Fibroblast of villous mesenchyme (primary cell): ENCODE measurements at places on chromosomes 4 and X.

DNA sequence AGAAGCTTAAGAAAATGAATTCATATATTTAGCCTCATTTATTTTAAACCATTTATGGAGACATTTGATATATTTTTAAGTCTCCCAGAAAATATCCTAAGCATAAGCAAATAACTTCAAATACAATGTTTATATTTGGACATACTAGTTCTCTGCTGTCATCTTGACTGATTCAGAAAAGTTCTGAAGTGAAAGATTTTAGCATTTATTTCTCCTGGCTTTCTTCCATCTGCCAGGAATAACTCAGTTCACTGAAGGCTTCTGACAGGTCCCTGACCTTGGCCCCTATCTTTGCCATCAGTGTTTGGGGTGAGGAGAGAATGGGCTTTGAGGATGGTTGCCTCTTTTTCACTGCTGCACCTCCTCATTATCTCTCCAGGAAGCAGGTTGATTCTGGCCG is 115.7 kb downstream of the SLIT2 start:
- DNase-seq = no peak

GRCh38 chrX:84046403-84046984 is 141.5 kb downstream of the RPS6KA6 start:
- peak; percentile 14 for DNase-seq

GRCh38 chr4:72909461-72909860 is 160.1 kb downstream of the COX18 start:
- DNase-seq = peak; percentile 13

DNA sequence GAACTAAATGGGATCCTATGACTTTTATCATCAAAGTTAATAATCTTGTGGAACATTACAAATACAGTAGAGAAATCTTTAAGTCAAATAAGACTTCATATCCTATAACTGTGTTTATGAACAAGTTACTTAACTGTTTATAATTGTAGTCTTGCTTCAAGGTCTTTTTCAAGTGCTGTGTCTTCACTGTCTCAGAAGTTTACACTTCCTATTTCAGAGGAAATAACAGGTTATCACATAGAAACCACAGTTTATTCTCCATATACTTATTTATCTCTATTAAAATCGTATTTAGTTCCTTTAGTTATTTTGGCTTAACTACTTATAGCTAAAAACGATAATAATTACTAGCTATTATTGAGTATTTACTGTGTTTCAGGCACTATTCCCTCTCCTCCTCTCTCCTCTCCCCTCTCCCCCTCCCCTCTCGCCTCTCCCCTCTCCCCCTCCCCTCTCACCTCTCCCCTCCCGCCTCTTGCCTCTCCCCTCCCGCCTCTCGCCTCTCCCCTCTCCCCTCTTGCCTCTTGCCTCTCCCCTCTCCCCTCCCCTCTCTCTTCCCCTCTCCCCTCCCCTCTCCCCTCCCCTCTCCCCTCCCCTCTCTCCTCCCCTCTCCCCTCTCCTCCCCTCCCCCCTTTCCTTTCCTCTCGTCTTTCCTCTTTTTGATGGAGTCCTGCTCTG is 63.7 kb downstream of the RBPJ start:
- no peak for DNase-seq

DNA sequence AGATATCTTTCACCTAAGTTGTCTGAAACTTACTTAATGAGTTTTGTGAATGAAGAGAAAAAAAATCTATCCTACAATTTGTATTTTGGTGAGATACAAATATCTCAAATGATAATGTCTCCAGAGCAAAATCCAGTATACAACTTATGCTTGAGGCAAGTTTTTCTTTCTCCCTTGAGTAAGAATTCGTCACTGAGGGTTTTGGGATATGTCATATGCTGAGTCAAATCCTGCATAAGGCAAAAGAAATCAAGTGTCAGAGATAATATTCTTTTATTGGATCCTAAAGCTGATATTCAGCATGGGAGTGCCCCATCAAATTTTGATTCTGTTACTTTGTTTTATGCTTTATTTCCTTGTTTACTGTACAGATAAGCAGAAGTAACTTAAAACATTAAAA is 1308.6 kb downstream of the ARAP2 start:
- no peak for DNase-seq

- peak; percentile 77 for DNase-seq
These were observed 3.8 kb upstream of the PITX2 start for GRCh38 chr4:110626532-110627153.

DNA sequence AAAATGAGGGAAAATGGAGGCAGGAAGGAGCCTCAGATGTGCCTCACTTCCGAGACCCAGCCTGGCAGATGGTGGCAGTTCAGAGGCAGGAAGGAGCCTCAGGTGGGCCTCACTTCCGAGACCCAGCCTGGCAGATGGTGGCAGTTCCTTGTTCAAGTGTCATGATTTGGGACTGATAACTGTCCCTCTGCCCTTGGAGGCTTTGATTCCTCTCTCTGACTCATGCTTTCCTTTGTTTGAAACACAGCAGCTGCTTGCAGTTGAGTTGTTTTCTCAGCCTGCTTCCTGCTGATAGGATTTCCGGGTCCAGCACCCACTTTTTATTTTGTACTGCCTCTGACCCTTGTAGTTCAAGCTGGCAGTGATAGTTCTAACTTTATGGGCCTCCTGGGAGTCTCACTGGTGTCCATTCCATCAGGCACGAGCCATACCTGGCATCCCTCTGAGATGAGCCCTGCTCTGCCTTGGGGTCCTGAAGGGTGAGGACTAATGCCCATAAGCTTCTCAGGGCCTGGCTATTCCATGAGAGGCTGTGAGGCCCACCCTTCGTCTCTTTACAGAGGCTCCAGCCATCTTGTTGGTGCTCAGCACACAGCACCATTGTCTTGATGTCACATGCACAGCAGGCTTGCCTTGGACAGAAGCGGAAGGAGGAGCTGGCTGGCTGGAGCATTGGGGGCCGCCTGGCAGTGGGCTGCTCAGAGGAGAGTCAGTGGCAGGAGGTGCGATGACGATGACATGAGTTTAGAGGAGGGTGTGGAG is 13.0 kb downstream of the RGS12 start:
- DNase-seq = no peak

GRCh38 chrX:149472625-149473024 is 32.5 kb downstream of the IDS start:
- no peak for DNase-seq

- DNase-seq = no peak
These were observed 7.2 kb downstream of the PCDH7 start for GRCh38 chr4:30727409-30727808.

DNA sequence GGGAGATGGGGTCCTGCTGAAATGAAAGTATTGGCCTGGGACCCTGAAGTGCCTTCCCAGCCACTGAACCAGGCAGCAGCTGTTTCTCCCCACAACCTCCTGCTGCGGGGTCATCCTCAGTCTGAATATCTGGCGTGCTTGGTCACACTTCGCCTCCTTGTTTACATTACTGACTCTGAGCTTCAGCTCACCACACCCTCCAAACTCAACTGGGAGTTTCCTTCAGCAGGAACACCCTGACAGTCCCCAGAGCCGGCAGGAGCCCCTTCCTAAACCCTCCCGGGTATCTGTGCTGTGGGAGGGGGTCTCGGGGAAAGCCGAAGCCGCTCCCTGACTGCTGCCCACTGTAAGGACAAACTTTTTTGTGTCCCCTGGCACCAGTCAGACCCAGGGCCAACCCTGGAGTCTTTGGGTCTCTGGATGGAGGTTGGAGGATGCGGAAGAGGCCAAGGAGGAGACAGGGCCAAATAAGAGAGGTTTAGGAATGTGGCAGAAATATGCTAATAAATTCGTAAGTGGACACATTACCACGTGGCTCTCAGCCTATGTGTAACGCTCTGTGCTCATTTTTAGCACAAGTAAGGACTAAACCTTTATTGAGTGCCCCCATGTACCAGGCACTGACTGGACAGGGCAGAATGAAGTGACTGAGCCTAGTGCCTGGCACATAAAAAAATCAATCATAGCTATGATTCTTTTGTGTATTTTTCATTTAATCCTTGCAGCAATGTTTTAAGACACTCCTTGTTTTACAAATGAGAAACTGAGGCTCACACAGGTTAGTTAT is 20.7 kb downstream of the FHDC1 start:
- DNase-seq = peak; percentile 75

DNA sequence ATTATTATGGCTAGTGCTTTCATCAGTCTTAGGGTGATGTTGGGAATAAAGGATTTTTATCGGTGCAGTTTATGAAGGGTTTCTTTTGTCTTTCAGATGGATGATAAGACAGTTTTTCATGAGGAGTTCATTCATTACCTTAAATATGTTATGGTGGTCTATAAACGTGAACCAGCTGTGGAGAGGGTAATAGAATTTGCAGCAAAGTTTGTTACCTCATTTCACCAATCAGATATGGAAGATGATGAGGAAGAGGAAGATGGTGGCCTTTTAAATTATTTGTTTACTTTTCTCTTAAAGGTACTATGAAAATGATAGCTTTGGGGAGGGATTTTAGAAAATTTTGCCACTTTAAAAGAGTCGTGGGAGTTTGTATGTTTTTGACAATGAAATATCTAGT is 1.3 kb downstream of the NCAPG start:
- no peak for DNase-seq

DNA sequence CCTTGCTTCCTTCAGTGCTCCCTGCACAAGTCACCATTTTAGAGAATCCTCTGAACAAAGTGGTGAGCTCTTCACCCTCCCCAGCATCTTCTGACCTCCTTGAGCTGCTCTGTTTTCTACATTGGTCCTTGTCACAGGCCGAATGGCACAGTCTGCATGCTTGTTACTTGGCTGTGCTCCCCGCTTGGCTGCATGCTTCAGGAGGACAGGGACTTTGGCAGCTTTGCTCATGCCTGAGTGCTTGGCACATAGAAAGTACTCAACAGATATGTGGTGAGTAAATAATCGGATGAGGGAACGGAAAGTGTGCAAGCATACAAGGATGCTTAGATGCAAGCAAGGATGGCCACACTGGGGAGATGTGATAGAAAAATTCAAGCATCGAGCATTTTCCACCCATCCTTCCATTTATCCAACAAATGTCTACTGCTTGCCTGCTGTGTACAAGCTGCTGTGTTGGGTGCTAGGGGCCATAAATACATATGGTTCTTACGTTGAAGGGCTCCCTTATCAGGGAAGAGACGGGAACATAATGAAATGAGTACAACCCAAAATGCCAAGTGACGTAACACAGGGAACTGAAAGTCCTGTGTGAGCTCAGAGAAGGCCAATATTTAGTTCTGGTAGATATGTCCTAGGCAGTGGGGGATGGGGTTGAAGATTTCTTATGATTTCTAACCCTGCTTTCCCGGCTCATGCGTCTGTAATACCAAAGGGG is 31.2 kb downstream of the SLC2A9 start:
- DNase-seq = no peak

GRCh38 chrX:97867266-97867665 is 983.6 kb downstream of the RPA4 start:
- DNase-seq = no peak

DNA sequence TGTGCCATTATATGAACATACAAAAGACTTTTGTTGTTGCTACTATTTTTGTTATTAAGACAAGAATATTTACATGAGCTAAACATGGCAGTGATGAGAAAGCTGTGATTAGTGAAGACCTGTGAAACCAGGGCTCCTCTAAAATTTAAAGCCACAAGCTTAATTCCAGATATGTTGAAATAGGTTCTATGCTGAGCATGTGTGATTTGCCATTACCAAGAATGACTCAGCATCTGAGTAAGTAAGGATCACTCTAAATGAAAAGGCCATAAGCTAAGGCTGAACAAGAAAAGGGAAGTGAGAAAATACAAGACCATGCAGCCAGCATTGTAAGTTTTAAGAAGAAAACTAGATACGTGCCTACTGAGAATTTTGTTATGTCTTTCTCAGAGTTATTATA is 75.9 kb upstream of the CAMK2D start:
- peak; percentile 90 for DNase-seq

DNA sequence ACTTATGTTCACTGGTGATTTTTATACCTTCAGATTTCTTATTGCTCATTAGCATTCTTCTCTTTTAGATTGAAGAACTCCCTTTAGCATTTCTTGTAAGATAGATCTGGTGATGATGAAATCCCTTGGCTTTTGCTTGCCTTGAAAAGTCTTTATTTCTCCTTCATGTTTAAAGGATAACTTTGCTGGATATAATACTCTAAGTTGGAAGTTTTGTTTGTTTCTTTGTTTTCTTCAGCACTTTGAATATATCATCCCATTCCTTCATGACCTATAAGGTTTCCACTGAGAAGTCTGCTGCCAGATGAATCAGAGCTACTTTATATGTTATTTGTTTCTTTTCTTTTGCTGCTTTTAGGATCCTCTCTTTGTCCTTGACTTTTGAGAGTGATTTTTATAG is 18.5 kb downstream of the CC2D2A start:
- peak; percentile 25 for DNase-seq

GRCh38 chr4:176988226-176988625 is 195.5 kb upstream of the VEGFC start:
- DNase-seq = peak; percentile 87

- no peak for DNase-seq
These were observed 45.2 kb downstream of the YTHDC1 start for GRCh38 chr4:68304731-68305130.

DNA sequence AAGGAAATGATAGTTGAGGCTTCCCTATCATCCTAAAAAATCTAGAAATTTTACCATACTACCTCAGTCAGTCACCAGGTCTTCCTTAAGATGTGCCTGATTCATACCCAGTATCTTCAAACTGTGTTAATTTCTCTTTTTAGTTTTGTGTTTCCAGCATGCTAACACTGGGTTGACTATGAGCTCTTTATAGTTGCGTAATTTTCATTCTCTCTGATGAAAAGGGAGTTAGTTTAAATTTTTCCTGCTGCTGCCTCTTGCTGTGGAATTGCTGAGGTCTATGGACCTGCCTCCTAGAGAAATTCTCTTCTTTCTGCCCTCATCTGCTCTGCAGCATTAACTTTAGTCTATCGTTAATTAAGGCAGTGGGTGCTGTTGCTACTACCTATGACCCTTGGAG is 66.6 kb downstream of the BANK1 start:
- DNase-seq = peak; percentile 9

GRCh38 chrX:10239611-10240064 is 82.9 kb downstream of the CLCN4 start:
- DNase-seq = peak; percentile 35
